ENCODE measurements at places on chromosomes 16 and 17. TPM values are rescaled to one million over a fixed set of nuclear protein-coding genes. Genes with fewer than 3 reads are reported as not detected.

Gene FAM171A2
- 1.1 TPM for total RNA-seq

Gene ZNF213
- total RNA-seq = 9.7 TPM

Gene CCL5
- total RNA-seq = 0.56 TPM

Gene TUBG2
- total RNA-seq = 7.3 TPM

Gene KCNG4
- not detected for total RNA-seq

Gene NGFR
- total RNA-seq = 6.5 TPM

Gene RMI2
- 11.0 TPM for total RNA-seq

Gene C1QTNF8
- not detected for total RNA-seq

Gene HBQ1
- total RNA-seq = not detected

Gene ADAP2
- 6.3 TPM for total RNA-seq

Gene HS3ST3A1
- total RNA-seq = 4.8 TPM

Gene TCAP
- 0.40 TPM for total RNA-seq

Gene TNFSF13
- total RNA-seq = 6.4 TPM

Gene TBC1D3
- not detected for total RNA-seq

Gene MYH3
- 0.52 TPM for total RNA-seq

Gene ABCC6
- total RNA-seq = 0.08 TPM

Gene ANKRD40CL
- not detected for total RNA-seq

Gene ABHD15
- total RNA-seq = 2.5 TPM

Gene RNF112
- 1.1 TPM for total RNA-seq

Gene CWC25
- 10.9 TPM for total RNA-seq

Gene ZC3H18
- 21.9 TPM for total RNA-seq

Gene SYNRG
- 22.3 TPM for total RNA-seq

Gene MYH11
- total RNA-seq = 21.6 TPM

Gene GAS7
- total RNA-seq = 17.3 TPM

Gene CHST6
- 4.6 TPM for total RNA-seq

Gene CA7
- not detected for total RNA-seq

Gene MYH8
- not detected for total RNA-seq

Gene MT4
- total RNA-seq = 8.4 TPM

Gene UNC119
- total RNA-seq = 19.2 TPM

Gene STX8
- 45.9 TPM for total RNA-seq

Gene MXRA7
- 32.3 TPM for total RNA-seq

Gene ATP2A1
- total RNA-seq = 0.48 TPM

Gene SHCBP1
- 7.7 TPM for total RNA-seq

Gene GRIN2A
- not detected for total RNA-seq

Gene KRTAP2-2
- not detected for total RNA-seq

Gene IRX5
- total RNA-seq = 7.5 TPM

Gene CHD9
- total RNA-seq = 39.3 TPM
